ENCODE measurements at places on chromosomes 5 and 9.

GRCh38 chr5:122470365-122470764 is 158.3 kb downstream of the SNCAIP start:
- no peak for DNase-seq

DNA sequence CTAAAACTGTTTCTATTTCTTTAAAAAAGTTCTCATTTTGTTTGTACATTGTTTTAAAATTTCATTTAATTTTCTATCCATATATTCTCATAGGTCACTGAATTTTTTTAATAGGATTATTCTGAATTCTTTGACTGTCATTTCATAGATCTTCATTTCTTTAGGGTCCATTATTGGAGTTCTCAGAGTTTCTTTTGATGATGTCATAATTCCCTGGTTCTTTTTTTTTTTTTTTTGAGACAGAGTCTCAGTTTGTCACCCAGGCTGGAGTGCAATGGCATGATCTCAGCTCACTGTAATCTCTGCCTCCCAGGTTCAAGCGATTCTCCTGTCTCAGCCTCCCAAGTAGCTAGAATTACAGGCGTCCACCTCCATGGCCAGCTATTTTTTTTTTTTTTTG is 89.9 kb downstream of the DMRT2 start:
- DNase-seq: no peak

GRCh38 chr5:170137694-170138214 is 32.1 kb downstream of the FOXI1 start:
- DNase-seq: no peak

GRCh38 chr9:2934241-2934650 is 90.4 kb upstream of the PUM3 start:
- no peak for DNase-seq

DNA sequence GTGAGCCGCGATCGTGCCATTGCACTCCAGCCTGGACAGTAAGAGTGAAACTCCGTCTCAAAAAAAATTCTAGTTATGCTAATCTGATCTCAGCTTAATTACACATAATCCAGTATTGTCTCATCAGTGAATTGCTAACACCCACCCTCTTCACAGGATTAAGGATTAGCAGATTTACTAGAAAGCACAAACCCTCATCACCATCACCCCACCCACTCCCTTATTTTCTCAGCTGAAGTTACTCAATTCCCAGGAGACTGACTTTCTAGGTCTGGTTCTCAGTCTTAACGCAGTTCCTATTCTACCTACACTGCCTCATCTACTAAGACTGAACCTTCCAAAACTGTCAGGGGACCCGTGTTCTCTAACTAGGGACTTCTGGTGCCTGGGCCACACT is 9.0 kb downstream of the TOR1B start:
- no peak for DNase-seq

GRCh38 chr5:145922059-145922458 is 14.3 kb upstream of the SH3RF2 start:
- DNase-seq: no peak

- DNase-seq: no peak
These were observed 23.5 kb upstream of the SSBP2 start for GRCh38 chr5:81774374-81774773.

GRCh38 chr5:55865831-55866230 is 14.7 kb downstream of the IL31RA start:
- no peak for DNase-seq

- DNase-seq: no peak
These were observed 204.5 kb downstream of the BRINP1 start for GRCh38 chr9:119164716-119165115.

DNA sequence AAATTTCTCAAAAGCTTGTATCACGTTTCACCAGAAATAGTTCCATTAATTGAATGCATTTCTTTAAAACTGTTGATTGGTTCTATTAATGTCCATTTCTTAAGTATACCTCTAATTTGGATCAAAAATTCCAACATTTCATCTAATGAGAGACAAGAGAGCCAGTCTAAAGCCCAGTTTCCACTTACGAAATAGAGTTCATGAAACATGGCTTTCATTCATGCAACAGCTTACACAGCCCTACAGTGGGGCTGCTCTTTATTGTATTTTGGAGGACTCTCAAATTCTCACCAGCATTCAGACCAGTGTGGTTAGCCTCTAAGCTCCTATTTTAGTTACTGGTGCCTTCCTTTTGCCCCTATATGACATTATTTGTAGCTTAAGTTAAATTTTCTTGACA is 566.9 kb upstream of the RGMB start:
- DNase-seq: no peak

- no peak for DNase-seq
These were observed 396.6 kb upstream of the KCNN2 start for GRCh38 chr5:113965225-113965624.

- no peak for DNase-seq
These were observed 199.8 kb downstream of the MAPKAP1 start for GRCh38 chr9:125507226-125507625.

- no peak for DNase-seq
These were observed 199.9 kb upstream of the PIK3R1 start for GRCh38 chr5:68015381-68016302.

GRCh38 chr5:14879937-14880589 is 8.5 kb upstream of the ANKH start:
- no peak for DNase-seq

- DNase-seq: no peak
These were observed 21.5 kb upstream of the RNF20 start for GRCh38 chr9:101512116-101512515.

GRCh38 chr9:27367175-27367798 is 70.3 kb upstream of the EQTN start:
- DNase-seq: no peak

DNA sequence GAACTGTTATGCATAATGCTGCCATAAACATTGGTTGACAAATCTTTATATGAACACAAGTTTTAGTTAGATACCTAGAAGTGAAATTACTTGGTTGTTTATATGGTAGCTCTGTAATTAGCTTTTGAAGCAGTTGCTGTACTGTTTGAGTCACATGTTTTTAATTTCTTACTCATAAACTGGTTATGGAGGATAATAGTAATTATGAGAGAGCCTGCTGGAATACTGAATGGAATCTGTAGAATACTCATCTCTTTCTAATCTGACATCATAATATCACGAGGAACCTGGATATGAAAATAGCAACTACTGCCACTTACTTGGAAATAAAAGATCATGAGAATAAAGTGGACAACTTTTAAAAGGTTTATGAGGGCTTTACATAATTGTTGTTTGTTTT is 509.2 kb downstream of the CETN3 start:
- no peak for DNase-seq

DNA sequence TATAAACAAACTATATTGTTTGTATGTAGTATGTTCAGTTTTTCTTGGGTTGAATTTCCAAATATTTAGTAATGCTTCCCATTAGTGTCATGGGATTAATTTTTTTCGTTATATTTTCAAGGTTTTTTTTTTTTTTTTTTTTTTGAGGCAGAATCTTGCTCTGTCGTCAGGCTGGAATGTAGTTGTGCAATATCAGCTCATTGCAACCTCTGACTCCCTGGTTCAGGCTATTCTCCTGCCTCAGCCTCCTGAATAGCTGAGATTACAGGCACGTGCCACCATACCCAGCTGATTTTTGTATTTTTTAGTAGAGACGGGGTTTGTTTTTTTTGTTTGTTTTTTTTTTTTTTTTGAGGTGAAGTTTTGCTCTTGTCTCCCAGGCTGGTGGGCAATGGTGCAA is 10.6 kb downstream of the DDX46 start:
- no peak for DNase-seq

GRCh38 chr9:76267284-76267652 is 127.0 kb downstream of the RFK start:
- no peak for DNase-seq

DNA sequence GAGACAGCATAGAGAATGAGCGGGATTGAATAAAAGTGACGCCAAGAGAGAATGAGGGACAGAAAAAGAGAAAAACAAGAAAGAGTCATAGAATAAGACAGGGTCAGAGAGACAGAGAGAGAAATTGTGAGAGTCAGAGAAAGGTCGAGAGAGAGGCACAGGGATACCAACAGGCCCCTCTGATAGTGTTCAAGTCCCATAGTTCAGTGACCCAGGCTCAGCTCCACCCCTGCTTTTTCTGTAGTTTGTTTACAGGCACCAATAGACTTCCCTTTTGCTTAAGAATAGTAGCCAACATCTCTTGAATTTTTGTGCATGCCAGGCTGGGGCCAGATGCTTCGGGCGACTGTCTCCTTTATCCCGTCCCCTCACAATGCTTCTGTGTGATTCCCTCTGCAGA is 62.5 kb downstream of the ARHGEF37 start:
- DNase-seq: no peak

DNA sequence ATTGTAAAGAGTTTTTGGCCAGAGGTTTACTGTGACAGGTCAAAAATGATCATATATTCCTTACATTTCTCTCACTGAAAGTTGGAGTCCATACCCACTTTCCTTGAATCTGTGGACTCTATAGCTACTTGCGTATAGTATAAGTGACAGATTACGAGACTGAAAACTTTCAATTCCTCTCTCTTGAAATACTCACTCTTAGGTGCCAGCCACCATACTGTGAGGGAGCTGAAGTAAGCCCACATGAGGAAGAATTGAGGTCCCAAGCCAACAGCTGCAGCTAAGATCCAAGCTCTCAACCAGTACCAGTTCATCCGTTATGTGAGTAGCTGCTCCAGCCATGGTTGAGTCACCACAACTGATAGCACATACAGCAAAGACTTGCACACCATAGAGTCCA is 128.1 kb upstream of the FAM174A start:
- no peak for DNase-seq

DNA sequence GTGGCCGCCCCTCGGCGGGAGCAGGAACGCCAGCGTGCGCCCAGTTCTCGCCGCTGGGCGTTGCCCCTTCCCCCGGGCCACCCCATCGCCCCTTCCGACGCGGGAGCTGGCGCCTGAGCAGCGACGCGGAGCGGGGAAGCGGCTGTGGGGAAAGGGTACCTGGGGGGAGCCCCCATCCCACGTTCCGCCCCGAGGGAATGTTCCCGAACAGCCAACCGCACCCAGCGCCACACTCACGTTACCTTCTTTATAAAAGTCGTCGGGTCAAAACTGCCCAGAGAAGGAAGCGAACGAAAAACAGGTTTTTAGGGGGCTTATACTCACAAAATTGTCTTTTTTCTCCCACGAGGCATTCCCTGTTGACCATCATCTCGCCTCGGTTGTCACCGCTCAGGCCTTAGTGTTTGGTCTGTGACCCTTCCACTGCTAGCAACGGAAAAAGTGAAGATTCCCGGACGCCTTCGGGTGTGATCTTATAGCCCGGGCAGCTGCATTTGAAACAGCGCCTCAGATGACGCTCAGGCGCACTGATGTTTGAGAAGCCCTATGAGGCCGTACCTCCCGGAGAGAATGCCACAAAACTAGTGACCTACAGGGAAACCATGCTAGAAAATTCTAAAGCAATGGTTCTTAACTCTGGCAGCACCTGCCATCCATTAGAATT is 475 bp upstream of the GOLM1 start:
- no peak for DNase-seq

DNA sequence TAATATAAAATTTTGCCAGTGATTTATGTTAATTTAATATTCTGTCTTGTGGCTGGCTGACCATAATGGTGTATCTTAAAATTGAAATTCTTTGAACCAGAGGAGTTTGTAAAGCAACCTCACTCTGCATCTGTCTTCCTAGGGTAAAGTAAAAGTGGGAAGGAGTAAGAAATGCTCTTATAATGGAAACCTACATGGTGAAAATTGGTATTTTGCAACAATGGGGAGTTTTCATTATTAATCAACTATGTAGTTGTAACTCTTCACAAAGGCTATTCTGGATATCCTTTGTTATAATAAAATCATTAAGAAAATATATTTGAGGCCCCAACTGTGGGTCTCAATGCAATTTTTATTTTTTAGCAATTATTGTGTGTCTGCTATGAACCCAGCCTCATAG is 44.2 kb downstream of the SNX30 start:
- no peak for DNase-seq

DNA sequence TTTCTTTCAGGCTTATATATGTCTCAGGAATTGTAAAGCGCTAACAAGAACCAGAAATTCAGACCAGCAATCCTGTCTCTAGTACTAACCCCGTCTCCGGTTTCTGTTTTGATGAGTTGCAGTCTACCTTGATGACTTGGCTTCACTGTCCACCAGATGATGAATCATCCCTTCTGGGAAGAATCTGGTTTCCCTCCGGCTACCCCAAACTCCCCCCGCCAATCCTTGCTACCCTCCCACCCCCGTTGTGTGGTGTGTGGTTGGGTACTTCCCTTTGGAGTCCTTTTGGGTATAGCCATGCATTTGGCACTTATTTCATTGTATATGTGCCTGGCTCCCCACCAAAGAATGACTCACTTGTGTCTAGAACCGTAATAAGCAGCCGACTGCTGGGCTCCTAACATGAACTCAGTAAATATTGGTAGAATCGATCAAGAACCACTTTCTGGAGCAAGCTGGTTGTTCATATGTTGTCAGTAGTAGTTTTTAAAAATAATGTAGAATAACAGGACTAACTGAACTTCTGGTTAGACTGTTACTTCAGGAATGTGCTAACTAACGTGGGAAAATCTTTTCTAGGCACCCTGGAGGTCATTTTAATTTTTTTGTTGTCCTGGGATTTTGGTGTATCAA is 8.3 kb upstream of the TGFBI start:
- DNase-seq: no peak

DNA sequence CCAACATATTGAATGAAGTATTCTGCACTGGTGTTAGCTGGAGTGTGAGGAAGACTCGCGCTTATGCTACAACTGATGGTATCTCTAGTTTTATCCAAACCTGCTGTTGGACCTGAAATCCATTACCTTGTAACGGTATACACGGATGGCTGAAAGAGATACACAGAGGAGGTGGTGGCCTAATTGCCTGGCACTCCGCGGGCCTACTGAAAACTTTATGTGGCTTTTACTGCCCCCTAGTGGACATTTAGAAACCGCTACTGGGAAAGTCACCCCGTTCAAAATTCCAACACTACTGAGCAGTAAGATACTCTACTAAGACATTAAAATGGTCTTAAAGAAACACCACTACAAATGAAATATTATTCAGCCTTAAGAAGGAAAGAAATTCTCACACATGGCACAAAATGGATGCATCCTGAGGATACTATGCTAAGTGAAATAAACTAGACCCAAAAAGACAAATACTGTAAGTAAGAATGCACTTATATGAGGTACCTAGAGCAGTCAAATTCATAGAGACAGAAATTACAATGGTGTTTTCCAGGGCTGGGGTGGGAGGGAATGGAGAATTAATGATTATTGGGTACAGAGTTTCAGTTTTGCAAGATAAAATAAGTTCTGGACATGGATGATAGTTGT is 100.4 kb downstream of the TTLL11 start:
- DNase-seq: no peak

DNA sequence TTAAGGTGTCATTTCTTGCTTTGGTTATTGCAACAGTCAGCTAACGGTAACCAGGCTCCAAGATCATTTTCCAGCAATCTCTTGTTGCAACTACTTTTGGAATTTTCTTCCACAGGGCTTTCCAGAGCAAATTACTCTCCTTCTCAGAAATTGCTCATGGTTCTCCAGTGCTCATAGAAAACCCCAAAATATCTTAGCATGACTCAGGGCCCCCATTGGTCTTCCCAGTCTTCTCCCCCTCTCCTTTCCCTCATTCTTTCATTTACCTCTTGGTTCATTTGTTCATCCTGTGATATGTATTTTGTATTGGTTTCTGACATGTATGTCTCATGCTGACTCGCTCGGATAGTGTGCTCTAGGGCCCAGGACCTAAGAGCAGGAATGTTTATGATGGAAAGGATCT is 35.6 kb downstream of the WWC1 start:
- DNase-seq: no peak

Data from effector CD4-positive, alpha-beta T cell (primary cell).